LHCN-M2 (cell line): ENCODE measurements at places on chromosomes 7 and 10. TPM values are rescaled to one million over a fixed set of nuclear protein-coding genes. Genes with fewer than 3 reads are reported as not detected.

GRCh38 chr10:10533437-10533836, 484.2 kb upstream of the CELF2 start:
- peak; percentile 68 for DNase-seq

- DNase-seq = no peak
Observed at GRCh38 chr7:17912536-17913235, 27.6 kb downstream of the SNX13 start.

- DNase-seq = no peak
Observed at GRCh38 chr10:62935022-62935421, 118.9 kb upstream of the EGR2 start.

The ECD gene
- 33.0 and 36.6 TPM in 2 replicates for total RNA-seq

The EPHB6 gene
- total RNA-seq = 0.32 and 0.69 TPM in 2 replicates

The HMX2 gene
- total RNA-seq = not detected in 2 replicates

GRCh38 chr7:85262891-85263290, 76.0 kb upstream of the SEMA3D start:
- no peak for DNase-seq

The LZTS2 gene
- total RNA-seq = 161 and 176 TPM in 2 replicates

GRCh38 chr10:125035136-125035535, 93.2 kb downstream of the ZRANB1 start:
- DNase-seq = peak; percentile 97

The CPED1 gene
- total RNA-seq = 71.4 and 75.8 TPM in 2 replicates

DNA sequence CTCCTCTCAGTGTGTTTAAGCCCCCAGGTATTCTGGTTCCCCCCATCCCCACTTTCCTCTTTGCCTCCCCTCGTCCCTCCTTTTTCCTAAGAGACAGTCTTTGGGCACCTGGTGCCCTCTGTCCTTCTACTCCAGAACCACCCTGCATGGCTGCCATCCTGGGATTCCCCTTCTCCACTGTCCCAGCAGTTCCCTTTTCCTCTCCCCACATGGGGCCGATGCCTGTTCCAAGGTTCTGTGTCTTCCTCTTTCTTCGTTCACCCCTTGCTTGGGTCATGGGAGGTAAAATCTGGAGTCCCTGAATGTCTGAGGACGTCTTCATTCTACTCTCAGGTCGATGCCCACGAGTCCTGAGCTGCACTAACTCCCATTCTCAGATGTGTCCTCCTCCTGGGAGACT, 120.8 kb downstream of the TAX1BP1 start:
- no peak for DNase-seq

- no peak for DNase-seq
Observed at GRCh38 chr10:102517553-102517952, 13.8 kb downstream of the SUFU start.

DNA sequence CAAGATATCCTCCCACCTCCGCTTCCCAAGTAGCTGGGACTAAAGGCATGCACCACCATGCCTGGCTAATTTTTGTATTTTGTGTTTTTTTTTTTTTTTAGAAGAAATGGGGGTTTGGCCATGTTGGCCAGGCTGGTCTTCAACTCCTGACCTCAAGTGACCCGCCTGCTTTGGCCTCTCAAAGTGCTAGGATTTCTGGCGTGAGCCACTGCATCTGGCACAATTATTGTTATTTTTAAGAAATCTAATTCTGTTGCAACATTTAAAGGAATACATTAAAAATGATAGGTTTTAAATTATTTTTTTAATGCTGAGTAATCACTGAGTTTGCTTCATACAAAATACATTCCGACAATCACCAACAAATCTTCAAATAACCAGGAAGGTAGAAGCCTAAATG, 178.1 kb upstream of the SEMA3E start:
- DNase-seq = no peak

GRCh38 chr7:42770114-42770513, 141.8 kb downstream of the C7orf25 start:
- DNase-seq = peak; percentile 5

- no peak for DNase-seq
Observed at GRCh38 chr7:4147926-4148620, 534.0 kb upstream of the FOXK1 start.

DNA sequence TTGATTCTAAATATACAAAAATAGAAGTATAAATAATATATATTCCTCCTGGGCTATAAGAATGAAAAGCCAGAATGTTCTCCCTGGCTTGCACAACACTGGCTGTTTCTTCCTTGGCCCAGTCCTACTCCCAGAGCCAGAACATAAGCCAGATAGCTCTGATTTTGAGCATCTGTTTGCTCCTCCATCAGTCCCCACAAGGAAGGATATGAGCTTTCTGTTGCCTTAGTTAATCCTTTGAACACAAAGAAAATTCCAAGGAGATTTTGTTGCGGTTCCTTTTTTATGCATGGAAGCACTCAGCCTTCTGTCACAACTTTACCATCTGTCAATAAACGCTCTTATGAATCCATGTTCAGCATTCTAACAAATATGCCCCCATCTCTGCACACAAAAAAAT, 361.8 kb downstream of the IPMK start:
- DNase-seq = peak; percentile 32

DNA sequence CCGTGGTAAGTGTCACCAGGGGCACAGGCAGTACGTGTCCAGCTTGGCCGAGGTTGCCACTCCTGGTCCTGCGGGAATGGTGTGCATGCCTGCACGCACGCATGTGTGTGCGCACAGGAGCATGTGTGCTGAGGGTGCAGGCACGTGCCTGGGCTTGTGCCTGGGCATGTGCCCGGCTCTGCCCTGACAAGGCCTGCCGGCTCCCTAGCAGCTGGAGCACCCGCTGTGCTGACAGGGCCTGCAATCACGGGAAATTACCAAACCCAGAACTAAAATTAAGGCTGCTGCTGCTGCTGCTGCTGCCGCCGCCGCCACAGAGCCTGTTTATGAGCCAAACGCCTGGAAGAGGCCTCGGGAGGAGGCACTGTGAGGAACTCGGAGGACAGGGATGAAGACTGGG, 28.7 kb downstream of the GHRHR start:
- DNase-seq = peak; percentile 24

DNA sequence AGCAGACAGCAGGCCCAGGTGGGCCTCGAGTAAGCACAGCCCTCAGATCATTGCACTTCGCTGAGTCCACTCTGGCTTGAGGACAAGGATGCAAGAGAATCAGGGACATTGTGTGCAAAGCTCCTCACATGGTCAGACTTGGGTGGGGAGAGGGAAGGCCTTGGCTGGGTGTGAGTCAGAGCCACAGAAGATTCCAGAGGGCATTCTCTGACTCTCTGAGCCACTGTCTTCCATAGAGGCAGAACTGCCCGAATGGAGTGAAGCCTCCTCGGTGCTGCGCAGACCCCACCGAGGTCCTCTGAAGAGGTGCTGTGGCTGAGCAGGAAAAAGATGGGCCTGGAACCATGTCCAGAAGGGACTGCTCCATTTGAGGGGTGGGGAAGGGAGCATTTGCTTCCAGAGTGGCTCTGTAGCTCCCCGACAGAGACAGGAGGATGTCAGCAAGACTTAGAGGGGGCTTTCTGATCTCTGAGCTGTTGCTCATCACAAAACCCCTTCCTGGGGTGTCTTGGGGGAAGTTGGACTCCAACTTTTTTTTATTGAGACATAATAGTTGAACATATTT, 120.8 kb downstream of the PTPN20 start:
- DNase-seq = no peak

GRCh38 chr10:77251297-77252013, 386.2 kb downstream of the KCNMA1 start:
- peak; percentile 53 for DNase-seq

- no peak for DNase-seq
Observed at GRCh38 chr7:35735396-35735795, 40.5 kb upstream of the HERPUD2 start.

The KAT6B gene
- total RNA-seq = 9.6 and 11.3 TPM in 2 replicates

DNA sequence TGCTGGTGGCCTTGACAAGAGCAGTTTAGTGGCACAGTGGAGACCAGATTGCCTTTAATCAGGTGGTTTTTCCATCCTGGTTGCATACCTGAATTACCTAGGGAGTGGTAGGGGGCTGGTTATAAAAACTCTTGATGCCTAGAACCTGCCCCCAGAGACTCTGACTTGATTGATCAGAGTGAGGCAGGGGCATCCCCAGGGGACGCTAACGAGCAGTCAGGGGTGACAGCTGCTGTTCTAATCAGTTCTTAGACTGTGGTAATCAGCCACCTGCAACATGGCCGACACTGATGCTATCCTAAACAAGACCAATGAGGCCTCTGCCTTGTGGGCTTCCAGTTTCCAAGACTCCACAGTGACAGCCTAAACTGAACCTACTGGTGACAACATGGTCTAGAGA, 2.0 kb upstream of the OPALIN start:
- DNase-seq = no peak

DNA sequence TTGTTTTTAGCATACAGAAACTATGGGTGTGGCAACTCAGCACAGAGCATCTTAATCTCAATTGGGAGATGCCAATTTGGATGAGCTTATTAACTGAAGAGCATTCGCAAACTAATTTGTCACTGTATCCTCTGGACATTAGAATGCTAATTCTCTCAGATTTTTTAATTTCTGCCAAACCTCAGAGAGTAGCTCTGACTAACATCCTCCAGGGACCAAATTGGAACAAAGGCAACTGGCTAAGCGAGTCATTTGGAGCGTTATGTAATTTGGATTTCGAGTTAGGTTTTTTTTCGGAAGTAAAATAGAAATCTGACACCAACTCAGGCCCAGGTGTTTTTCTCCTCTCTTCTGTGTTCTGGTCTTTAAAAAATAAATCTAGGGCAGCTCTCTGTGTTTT, 201.9 kb downstream of the BMPER start:
- peak; percentile 80 for DNase-seq

- DNase-seq = no peak
Observed at GRCh38 chr10:125149680-125150047, 10.7 kb downstream of the CTBP2 start.

The SPDYE9 gene
- total RNA-seq = not detected in 2 replicates

DNA sequence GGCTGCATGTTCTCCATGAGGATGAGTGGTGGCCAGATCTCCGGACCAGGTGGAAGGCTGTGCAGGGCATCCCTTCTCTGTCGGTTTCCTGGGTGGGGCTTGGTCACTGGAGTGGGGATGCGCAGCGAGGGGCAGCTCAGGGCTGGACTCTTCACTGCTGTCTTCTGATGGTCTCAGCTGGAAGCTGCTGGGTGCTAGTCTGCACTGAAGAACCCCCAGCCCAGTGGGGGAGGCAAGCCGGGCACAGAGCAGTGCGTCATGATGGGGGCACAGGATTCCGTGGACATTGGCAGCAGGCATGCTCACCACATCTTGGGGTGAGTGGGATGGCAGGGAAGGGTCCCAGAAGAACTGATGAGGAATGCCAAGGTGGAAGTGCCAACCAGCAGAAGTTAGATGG, 39.8 kb downstream of the EEPD1 start:
- no peak for DNase-seq

The TMEM270 gene
- not detected in 2 replicates for total RNA-seq

DNA sequence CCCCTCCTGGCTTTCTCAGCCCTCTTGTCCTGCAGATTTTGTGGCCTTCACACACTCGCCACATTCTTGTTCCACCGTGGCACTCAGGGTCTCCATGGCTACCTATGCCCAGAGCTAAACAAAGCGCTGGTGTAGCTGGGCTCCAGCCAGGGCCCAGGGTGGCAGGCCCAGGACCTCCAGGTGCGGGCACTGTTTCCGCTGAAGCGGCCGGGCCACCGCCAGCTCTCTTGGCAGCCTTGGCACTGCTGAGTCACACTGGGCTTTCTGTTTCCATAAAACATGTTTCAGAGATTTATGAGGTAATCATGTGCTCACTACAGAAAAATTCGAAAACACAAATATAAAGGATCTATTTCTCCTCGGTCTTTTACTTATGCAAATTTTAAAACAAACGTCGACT, 51.3 kb downstream of the AOC1 start:
- peak; percentile 60 for DNase-seq

DNA sequence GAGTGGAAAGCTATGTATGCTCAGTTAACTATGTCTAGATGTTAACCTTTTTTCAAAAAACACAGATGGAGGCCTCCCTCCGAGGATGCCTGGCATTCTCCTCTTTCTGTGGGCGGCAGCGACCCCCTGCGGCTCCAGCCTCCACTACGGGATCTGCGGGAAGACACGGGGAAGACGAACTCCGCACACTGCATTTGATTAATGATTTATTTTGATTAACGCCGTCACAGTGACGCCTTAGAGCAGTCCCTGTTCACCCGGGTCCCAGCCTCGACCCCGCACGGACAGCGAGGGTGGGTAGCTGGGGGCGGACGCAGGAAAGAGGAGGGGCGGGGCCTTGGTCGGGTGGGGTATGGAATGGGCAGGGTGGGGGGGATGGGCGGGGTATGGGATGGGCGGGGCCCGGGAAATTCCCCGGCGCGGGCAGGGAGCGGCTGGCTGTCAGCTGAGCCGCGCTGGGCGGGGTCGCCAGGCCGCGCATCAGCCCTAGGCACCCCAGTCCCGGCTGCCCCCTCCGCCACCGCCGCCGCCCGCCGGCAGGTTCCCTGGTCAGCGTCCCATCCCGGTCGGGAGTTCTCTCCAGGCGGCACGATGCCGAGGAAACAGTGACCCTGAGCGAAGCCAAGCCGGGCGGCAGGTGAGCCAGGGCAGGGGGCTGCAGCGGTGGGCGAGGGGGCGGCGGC, at the start of gene OPTN:
Gene OPTN, plus strand, starts transcription at position 498 of the 683 bp plus-strand sequence. CDS start 8,960 bp downstream, outside the sequence.
- DNase-seq = peak; percentile 76

The CYP2W1 gene
- total RNA-seq = 0.06 TPM in 1 of 2 replicates, not detected in the other

The NPY4R gene
- not detected in 2 replicates for total RNA-seq
